ENCODE measurements at places on chromosomes 7 and 10.
A peak's percentile ranks its signal among the peaks of the same experiment; 100 is the strongest.

GRCh38 chr10:34780818-34781380 is 34.2 kb downstream of the PARD3 start:
- DNase-seq = no peak

GRCh38 chr7:9711259-9711918 is 1262.3 kb upstream of the PHF14 start:
- DNase-seq = no peak

DNA sequence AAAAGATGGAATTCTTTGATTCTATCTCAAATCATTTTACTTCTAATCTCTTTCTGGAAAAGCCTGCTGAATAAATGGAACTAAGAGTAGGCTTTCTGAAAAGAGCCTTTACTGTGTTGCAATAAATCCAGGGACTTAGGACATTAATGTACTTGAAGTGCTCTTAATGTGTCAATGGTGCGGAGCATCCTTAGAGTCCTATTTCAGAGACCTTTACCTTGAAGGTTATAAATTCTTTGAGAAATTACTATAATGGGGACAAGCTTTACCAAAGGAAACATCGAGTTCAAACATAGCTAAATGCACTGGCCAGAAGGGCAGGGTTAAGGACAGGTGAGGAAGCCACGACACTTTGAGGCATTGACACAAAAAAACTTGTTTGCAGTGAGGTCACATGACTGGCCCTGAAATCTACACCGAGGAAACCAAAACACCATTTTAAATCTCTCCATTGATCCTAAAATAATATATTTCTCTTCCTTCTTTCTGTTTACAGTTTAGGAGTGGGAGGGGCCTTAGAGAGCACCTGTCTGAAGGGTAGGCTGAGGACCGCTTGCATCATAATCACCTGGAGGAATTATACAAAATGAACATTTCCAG is 48.1 kb upstream of the EXOC6 start:
- no peak for DNase-seq

DNA sequence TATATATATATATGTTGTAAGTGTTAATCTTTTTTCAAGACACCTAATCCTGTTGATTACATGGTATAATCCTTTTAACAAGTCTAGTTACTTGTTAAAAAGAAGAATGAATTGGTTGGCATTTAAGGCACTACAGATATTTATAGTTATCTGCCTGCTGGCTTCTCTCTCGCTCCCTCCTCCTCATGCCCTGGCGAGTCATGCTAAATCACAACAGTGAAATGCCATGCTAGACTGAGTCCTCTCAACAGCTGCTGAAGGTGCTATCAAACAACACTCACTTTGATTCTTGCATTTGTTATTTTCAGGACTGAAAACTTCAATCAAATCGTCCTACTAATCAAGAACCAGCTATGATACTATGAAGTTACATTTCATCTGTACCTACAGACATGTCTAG is 15.4 kb downstream of the NRAP start:
- no peak for DNase-seq

GRCh38 chr7:82539969-82540368 is 96.4 kb upstream of the CACNA2D1 start:
- no peak for DNase-seq

- no peak for DNase-seq
These were observed 42.2 kb downstream of the MYPN start for GRCh38 chr10:68151453-68151852.

DNA sequence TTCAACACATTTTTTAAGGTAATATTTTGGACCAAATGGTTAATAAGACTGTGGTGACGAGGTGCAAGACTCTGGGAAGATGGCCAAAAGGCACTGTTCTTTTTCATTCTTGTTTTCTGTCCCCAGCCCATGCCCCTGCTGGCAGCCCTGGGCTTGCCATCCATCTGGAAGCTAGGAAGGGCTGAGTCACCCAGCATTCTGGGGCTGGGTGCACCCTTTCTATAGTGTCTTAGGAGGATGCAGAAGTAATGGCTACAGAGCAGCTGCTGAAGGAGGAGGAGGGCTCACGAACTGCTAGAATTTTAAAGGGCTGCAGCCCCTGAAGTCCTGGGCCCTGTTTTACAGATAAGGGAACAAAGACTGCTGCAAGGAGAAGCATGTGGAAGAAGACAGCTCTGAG is 42.8 kb upstream of the ZNF32 start:
- DNase-seq = no peak

GRCh38 chr7:127776776-127777386 is 124.9 kb downstream of the SND1 start:
- DNase-seq = no peak

DNA sequence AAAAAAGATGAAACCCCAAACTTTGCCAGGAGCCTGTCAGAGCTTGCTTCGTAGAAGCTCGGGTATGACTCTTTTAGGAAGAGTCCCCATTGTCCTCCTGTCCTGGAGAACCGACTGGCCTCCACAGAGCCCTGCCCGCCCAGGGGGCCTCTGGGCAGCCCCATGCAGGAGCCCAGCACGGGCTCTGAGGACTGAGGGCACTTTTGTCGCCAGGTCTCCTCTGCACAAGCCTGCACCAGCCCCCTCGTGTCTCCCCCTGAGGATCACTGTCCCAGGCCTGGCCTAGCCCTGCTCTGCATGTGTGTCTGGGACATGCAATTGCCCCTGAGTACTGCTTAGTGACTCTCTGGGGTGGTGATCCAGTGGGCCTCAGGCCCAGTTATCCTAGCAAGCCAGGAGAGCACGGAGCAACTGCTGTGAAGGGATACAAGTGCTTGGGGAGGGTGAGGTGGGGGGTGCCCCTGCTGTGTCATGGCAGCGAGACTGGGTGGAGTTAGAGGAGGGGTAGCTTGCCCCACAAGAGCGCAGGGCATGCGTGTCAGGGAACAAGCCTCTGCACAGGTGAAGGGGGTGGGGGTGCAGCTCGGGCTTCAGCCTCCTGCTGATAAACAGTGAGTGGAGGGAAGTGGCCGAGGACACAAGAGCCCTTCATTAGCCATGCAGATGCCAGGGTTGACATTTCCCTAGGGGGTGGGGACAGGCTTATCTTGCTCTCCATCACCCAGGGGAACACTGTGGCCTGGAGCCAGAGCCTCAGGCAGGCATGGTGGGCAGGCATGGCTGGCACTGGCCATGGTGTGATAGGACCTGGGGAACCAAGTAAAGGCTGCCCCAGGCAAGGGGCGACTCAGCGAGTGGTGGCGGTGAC is 143.4 kb downstream of the C10orf105 start:
- DNase-seq = no peak

- DNase-seq = no peak
These were observed 42.2 kb downstream of the POLL start for GRCh38 chr10:101545898-101546297.

GRCh38 chr10:111765216-111765615 is 418.3 kb downstream of the GPAM start:
- no peak for DNase-seq

DNA sequence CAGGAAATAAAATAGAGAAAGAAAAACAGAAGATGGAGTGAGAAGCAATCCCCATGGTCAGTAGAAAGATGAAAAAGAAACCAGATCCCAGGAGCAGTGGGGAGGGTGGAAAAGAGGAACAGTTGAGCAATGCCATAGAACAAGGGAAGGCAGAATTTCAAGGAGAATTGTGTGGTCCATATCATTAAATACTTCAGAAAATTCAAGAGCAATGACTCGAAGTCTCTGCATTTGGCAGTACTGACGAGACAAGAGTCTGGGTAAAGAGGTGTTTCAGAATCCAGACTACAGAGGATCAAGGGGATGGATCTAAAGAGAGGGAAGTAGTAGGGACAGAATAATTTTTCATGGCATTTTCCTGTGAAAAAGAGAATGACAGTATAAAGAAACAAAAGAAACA is 512.6 kb downstream of the PHTF2 start:
- DNase-seq = no peak

DNA sequence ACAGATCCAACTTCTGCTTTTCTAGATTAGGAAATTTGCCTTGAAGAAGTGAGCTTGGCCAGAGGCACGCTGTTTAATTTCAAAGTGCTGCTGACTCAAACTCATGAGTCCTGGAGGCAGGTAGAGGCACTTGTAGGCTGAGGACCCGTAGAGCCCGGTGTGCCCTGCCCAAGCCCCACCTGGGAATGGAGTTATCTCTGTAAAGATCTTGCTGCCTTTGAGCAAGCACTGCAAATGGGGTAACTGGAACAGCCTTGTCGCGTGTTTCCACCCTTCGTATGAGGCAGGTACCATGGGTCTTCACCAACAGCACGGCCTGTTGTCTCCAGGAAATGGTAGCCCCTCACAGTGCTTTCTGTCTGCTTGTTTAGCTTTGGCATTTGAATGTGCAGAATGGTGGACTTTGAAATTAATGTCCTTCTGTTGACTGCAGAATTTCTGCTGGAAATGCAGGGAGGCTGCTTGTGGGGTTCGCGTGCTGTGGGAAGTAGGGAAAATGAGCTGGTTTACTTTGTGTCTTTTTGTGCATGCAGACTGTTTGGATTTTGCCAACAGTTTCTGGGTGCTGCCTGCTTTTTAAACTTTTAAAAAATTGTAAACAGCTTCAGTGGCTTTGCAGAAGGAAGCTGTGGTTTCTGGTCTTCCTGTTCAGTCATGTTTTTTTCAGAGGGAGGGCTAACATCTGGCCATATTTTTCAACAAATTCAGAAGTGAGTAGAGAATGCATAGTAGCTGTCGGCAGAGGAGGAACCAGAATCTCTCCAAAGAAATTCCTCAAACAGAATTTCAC is 27.2 kb downstream of the CCM2 start:
- DNase-seq = no peak

GRCh38 chr7:2920041-2920440 is 75.9 kb upstream of the GNA12 start:
- DNase-seq = no peak

GRCh38 chr10:132180736-132181135 is 6.0 kb upstream of the DPYSL4 start:
- DNase-seq = no peak

- DNase-seq = no peak
These were observed 1354.7 kb upstream of the LRRTM3 start for GRCh38 chr10:65571011-65571570.

DNA sequence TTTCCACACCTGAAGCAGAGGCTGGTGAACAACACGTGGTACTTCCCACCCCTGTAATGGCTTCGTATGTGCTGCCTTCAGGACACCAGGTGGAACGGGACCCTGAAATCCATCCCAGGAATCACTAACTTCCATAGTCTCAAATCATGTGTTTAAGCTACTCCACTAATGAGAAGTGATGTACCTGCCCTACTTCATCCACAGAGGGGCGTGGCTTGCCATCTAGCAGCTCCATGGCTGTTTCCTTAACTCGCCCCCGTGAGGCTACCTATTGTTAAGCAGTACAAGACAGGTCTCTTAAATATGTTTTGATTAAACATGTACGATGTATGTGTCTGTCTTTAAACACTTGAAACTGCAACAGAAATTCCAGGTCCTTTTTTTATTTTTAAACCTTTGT is 31.8 kb downstream of the ARL3 start:
- no peak for DNase-seq

GRCh38 chr7:4102231-4102841 is 579.8 kb upstream of the FOXK1 start:
- no peak for DNase-seq

GRCh38 chr7:117009705-117010361 is 56.5 kb downstream of the ST7 start:
- no peak for DNase-seq

DNA sequence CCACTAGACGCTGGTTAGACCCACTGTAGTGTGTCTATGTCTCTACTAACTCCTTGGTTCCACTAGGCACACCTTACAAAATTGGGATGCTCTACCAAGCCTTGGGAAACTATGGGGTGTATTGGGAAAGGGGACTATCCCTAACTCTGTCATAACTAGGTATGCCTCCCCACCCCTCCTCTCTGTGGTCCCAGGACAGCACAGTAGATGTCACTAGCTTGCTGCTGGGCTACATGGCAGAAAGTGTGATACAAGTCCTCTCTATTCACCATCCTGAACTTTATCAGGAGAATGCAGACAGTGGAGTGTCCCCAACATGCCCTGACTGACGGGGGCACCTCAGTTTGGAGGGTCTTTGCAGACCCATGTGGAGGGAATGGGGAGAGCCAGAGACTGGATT is 30.3 kb upstream of the TMEM273 start:
- no peak for DNase-seq

GRCh38 chr10:42932735-42933447 is 144.0 kb upstream of the RET start:
- DNase-seq = peak; percentile 69

- no peak for DNase-seq
These were observed 5.6 kb downstream of the PODXL start for GRCh38 chr7:131550846-131551245.

- DNase-seq = no peak
These were observed 483.0 kb upstream of the SORCS1 start for GRCh38 chr10:107647462-107647861.

GRCh38 chr7:121334875-121335648 is 6.3 kb downstream of the WNT16 start:
- DNase-seq = no peak

GRCh38 chr7:128263420-128263819 is 22.3 kb downstream of the LEP start:
- DNase-seq = no peak

GRCh38 chr10:17216901-17217395 is 11.1 kb upstream of the VIM start:
- no peak for DNase-seq

DNA sequence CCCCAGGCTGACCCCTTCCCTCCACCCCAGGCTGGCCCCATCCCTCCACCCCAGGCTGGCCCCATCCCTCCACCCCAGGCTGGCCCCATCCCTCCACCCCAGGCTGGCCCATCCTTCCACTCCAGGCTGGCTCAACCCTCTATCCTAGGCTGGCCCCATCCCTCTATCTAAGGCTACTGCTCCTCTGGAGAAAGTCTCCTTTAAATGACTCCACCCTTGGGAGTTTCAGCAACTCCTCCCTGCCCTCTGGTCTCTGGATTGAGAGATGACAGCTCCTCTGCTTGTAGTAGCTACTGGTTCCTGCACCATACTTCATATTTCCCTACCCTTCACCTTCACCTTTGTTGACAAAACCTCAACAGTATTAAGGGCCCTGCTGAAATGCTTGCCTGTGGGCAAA is 8.5 kb downstream of the PRLHR start:
- DNase-seq = no peak
